ENCODE measurements at places on chromosomes 11 and 22.

- no peak for DNase-seq
These were observed 144.6 kb upstream of the RASSF10 start for GRCh38 chr11:12864316-12865156.

GRCh38 chr11:73404048-73404447, 27.8 kb downstream of the RELT start:
- no peak for DNase-seq

DNA sequence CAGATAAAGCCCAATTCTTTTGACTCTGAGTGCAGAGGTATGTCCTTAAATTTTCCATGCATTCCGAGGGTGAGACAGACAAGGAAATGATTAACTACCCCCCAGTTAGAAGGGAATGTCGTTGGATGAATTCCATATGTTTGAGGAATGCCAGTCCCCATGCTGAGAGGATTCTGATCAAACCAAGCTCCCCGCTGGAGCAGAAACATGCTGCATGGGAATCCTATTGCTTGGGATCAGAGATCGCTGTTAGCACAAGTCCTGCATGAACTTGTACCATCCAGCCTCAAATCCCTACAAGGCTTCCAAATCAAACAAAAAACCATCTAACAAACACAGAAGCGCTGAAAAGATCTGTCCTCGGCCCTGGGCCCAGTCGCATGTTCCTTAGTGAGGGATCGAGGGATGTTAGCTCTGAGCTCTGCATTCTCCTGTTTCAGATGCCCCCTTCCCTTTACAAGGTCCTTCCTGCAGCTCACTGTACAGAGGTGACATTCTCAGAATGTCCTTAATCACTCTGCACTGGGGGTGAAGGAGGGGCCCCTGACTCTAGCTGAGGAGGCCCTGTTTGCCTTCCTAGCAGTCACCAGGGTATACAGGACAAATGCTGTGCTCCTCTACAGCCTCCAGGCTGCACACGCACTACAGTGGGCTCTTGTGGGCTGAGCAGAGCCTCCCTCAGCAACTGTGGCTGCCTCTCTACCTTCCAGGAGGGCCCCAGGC, 353.4 kb downstream of the TENM4 start:
- DNase-seq: no peak

DNA sequence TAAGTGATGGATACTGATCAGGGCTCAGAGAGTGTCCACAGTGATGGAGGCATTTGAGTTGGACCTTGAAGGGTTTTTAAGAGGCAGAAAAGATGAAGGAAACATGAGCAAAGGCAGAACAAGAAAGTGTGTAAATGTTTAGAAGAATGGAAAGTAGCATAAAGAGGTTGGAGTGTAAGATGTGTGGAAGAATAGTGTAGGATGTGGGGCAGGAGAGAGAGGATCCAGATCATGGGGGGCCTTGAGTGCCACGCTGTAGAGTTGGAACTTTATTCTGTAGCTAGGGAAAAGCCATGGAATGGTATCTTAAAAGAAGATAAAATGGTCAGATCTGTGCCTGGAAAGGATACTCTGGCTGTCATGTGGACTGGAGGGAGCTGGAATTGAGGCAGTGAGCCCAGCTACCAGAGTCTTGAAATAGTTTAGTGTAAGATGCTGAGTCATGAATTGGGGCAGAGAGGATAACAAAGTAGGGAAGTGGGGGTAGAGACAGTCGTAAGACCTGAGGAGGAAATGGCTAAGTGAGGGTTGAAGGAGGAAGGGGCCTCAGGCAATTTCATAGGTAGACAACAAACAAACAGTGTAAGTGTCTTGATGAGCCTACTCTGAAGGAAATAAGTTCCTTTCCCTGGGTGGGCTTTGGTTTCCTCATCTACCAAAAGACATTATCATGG, 6.7 kb downstream of the KCNE3 start:
- no peak for DNase-seq

DNA sequence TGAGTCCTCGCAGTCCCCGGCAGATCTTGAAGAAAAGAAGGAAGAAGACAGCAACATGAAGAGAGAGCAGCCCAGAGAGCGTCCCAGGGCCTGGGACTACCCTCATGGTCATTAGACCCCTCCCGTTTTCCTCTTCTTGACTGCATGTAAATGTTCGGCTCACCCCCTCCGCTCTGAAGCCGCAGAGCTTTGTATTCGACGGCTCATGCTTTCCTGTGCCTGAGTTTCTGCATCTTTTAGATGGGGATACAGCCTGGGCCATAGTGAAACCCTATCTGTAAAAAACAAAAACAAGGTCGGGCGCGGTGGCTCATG, 7.7 kb downstream of the USP18 start:
- DNase-seq: no peak

DNA sequence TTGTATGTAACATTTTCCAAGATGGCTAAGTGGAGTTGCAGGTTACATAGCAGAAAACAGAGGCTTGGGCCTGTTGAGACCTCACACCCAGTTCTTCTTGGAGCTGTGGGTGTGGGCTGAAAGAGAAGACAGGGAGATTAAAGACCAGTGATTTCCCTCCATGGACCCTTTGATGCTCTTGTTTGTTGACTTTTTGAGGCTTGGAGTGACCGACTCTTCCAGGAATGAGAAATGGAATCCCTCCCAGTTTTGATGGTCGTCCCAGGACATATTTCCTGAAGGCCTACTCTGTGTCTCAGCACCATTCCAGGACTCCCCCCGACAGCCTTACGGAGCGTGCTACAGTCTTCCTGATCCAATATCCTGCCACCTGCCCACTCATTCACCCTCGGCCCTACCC, 96.9 kb downstream of the PTPRJ start:
- no peak for DNase-seq

- DNase-seq: no peak
These were observed 220.9 kb upstream of the PITPNB start for GRCh38 chr22:28139961-28140360.

- DNase-seq: no peak
These were observed 7.7 kb upstream of the MRGPRD start for GRCh38 chr11:68988491-68988890.

- DNase-seq: no peak
These were observed 759.4 kb downstream of the OPCML start for GRCh38 chr11:132772703-132773545.

DNA sequence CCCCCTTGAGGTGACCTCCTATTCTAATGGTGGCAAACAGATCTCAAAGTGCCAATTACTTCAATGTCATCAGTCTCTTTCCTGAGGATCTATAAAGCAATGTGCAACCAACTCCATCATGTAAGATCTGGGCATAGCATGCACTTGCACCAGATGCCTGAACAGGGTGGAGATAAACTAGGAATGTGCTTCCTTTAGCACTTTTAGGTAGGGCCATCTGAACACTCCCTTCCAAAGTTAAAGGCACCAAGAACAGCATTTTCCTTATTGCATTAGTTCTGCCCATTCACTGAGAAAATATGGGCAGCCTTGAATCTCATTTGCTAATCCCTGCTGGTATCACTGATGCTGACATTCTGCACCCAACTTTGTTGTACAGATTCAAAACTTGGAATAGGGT, 112.0 kb downstream of the SGSM3 start:
- no peak for DNase-seq

- no peak for DNase-seq
These were observed 11.5 kb upstream of the FTH1 start for GRCh38 chr11:61978703-61979661.

DNA sequence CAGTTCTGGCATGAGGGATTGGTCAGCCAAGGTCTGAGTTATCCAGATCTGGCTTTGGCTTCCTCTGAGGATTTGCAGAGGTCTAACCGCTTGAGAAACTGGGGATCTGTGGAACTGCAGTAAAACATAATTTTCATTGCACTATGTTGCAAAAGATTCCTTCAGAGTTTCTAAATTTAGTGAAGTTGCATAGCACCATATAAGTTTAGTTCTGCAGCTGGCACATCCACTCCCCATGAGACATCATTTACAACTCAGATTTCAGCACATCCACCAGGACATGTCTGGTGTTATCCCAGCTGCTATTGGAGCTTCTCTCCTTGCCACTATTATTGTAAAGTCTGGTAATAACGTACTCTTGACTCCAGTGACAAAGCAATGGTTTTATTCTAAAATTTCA, 181.5 kb downstream of the CWF19L2 start:
- no peak for DNase-seq

GRCh38 chr22:20024225-20024624, 3.3 kb downstream of the TANGO2 start:
- no peak for DNase-seq

- no peak for DNase-seq
These were observed 24.1 kb downstream of the CTSC start for GRCh38 chr11:88313441-88313840.

- DNase-seq: no peak
These were observed 28.0 kb downstream of the USP35 start for GRCh38 chr11:78216571-78217287.

- DNase-seq: no peak
These were observed 45.4 kb downstream of the YAP1 start for GRCh38 chr11:102155676-102156075.

- no peak for DNase-seq
These were observed 32.9 kb upstream of the SYT13 start for GRCh38 chr11:45319077-45319476.

GRCh38 chr11:48019217-48019584, 38.8 kb downstream of the PTPRJ start:
- DNase-seq: peak; percentile 73

- DNase-seq: no peak
These were observed 36.1 kb upstream of the OR10G7 start for GRCh38 chr11:124077266-124077665.

DNA sequence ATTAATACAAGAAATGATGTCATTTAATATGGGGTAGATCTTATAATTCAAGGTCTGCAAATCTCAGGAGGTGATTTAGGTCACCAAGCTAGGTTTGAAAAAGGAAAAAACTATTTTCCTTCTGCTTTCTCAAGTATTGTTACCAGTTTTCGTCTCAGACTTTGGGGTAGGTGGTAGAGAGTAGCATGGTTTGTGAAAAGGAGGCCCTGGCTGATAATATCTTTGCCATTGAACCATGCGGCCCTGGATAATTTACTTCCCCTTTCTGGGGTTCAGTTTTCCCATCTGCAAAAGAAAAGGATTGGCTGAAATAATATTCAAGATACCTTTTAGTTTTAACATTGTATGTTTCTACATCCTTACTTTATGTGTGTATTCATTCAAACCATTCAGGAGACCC, 92.1 kb downstream of the WNT11 start:
- no peak for DNase-seq

GRCh38 chr11:33909150-33909549, 17.3 kb upstream of the LMO2 start:
- DNase-seq: no peak

Data from NCI-H187 (cell line).